ENCODE measurements at places on chromosomes 1 and 21. TPM values are rescaled to one million over a fixed set of nuclear protein-coding genes. Genes with fewer than 3 reads are reported as not detected.
A peak's percentile ranks its signal among the peaks of the same experiment; 100 is the strongest.

DNA sequence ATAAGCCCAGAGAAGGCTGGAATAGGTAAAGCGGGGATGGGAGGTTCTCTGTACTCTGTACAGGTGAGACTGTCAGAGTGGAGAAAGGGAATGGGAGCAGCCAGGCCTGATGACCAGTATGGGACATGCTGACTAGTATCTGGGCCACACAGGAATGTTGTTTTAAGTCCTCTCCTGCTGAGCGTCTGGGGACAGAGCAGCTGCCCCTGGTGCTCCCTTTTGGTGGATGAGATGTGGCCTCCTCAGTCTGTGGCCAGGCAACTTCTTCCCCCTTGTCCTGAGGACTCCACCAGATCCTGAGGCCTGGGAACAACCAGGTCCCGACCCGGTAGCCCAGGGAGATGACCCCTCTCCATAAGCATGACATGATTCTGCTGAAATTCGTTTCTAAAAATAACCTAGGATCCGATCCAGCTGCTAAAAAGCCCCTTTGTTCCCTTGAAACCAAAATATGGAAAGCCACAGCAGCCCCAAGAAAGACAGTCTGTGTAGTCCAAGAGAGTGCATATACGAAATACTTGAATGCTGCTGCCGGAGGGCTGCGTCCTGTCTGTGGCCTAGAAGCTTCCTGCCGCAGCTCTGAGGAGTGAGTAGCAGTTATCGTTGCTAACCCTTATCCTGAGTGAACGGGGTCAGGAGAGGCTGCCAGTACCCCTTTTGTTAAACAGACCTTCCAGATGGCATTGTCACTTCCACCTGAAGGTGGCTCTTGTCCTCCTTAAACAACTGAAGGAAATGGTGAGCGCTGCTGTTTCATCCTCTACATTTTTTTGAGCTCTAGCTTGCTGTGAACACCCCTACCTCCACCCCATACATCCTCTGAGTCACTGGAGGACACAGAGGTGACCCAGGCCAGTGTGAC, 47.1 kb downstream of the ATP2B4 start:
- peak; percentile 87 for DNase-seq

GRCh38 chr1:115184951-115185331, 95.6 kb upstream of the TSPAN2 start:
- peak; percentile 13 for DNase-seq

- no peak for DNase-seq
Observed at GRCh38 chr1:199411506-199411905, 616.0 kb upstream of the NR5A2 start.

SLC22A15 gene
- polyA plus RNA-seq, result 0.54 TPM

KPRP gene
- not detected for polyA plus RNA-seq
